ENCODE measurements at places on chromosomes 6 and 20.

GRCh38 chr6:165883851-165884640 lies 221.0 kb upstream of the PDE10A start:
- DNase-seq = no peak

DNA sequence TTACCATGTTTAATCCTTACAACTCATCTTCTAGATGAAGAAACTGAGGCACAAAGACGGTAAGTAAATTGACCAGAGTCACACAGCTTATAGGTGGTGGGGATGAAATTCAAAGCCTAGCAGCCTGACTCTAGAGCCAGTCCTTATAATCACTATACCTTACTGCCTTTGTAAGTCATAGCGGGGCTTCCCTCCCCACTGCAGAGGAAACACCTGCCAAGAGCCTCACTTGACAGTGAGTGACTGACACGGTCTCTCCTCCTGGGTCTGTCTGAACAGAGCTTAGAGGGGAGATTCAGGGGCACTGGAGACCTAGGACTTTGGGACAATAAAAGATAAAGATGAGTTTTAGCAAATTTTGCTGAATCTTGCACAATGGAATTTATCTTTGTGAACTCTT lies 12.8 kb downstream of the SUN5 start:
- DNase-seq = no peak

DNA sequence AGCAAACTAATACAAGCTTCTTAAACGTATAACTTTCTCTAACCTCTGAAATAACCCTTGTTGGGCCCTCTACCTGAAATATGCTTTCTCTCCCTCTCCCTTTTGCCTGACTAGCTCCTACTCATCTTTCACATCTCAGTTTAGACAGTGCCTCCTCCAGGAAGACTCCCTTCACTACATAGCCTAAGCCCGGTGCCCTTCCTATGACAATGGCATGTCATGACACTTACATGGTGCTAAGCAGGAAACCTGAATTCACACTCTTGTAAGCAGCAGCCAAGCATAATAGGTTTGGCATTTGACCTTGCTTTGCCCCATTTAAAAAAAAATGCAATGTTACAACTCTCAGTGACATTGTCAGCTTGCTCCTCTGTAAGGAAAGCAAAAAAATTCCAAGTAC lies 33.1 kb upstream of the FBXL4 start:
- no peak for DNase-seq

DNA sequence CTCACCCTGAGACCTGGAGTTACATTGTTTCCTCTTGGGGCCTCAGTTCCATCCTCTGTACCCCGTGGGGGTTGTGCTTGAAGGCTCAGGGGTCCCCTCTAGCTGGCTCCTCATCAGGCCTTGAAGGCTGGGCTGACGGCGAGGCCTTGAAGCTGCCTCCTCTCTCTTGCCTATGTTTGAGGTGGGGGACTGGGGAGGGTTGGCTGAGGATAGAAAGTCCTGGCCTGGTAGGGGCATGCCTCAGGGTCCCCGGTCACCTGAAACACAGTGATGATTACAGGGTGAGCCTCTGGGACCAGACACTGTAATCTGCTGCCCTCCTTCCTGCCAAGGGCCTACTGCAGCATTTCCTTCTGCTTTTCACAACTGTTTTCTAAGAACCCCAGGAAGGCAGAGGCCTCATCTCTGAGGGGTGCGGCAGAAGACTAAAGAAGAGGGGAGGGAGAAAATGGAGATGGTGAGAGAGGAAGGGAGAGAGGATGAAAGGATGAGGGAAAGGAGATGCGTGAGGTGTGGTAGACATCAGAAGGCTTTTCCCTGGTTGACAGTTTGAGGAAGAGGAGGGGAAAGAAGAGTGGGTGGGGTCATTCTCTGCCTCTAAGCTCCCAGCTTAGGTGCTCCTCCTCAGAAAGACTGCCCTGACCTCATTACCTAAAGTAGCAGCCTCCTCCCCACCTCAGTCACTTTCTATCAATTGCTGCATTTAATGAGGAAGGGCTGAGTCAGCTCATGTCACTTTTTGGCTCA lies 29.7 kb downstream of the VEGFA start:
- no peak for DNase-seq

- DNase-seq = no peak
Measured at GRCh38 chr6:105603788-105604586, 201.1 kb upstream of the PREP start.

- DNase-seq = no peak
Measured at GRCh38 chr20:38559764-38560163, 21.2 kb upstream of the ADIG start.

- no peak for DNase-seq
Measured at GRCh38 chr6:169983651-169984050, 232.2 kb downstream of the ERMARD start.

DNA sequence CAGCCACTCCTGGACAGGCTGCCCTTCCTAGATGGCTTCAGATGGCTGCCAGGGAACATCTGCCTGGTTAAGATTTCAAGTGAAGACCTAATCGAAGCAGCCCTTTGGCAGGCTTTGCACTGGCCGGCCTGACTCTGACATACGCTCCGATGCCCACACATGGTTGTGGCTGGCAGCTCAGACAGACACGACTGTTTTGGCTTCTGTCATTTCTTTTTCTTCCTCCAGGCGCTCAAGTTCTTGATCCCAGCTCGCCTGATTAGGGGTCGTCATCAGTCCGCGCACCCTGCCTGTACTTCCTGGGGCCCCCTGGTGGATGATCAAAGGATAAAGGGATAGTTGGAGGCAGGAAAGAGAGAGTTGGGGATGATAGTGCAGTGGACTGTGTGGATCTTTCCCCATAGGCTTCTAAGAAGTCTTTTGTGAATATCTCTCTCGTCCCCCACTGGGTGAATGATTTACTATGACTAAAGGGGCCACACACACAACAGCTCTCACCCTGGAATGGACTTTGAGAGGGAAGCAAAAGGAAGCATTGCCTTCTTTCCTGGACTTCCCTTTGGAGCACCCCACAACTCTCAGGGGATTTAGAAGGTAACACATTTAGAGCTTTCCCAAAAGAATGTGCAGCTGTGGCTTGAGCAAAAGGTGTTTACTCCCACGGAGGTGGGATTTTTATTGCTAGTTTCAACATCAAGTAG lies 21.4 kb upstream of the TRAM2 start:
- peak; percentile 89 for DNase-seq

DNA sequence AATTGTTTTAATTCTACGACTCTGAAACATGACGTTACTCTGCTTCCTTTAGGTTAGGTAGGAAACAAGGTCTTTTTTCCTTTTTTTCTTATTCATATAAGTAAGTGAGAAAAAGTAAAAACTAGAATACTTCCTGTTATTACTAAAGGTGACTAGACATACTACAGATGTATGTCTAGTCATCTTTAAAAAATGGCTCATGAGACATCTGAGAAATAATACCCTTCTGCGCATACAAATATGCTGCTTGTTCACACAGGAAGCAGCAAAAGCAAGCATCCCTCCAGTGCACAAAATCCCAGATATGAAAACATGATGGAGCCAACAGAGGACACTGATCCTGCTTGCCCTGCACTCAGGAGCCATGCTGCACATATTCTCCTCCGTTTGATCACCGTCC lies 699.1 kb downstream of the EPM2A start:
- no peak for DNase-seq

GRCh38 chr6:77457720-77458349 lies 5.5 kb downstream of the HTR1B start:
- peak; percentile 82 for DNase-seq

GRCh38 chr6:75374961-75375400 lies 90.4 kb upstream of the TMEM30A start:
- peak; percentile 77 for DNase-seq

- no peak for DNase-seq
Measured at GRCh38 chr6:122494665-122495272, 23.2 kb upstream of the SERINC1 start.

DNA sequence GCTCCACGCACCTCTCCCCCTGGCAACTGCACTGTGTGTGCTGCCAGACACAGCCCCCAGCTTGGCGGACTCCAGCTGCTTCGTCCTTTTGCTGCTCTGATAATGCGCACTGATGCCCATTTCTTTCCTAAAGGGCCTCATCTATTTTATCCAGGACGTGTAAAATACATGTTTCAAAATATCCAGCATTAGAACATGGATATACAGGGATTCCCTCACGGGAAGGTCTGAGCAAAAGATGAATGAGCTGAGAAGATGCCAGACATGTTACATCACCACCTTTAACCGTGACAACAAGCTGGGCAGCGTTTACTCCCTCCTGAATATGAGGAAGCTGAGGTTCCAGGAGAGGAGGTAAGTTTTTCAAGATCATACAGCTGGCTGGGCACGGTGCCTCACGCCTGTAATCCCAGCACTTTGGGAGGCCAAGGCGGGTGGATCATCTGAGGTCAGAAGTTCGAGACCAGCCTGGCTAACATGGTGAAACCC lies 32.8 kb downstream of the TNXB start:
- DNase-seq = no peak

- peak; percentile 58 for DNase-seq
Measured at GRCh38 chr6:13908955-13909381, 15.8 kb upstream of the RNF182 start.

- no peak for DNase-seq
Measured at GRCh38 chr6:37175332-37176267, 5.6 kb downstream of the PIM1 start.

- no peak for DNase-seq
Measured at GRCh38 chr6:48080227-48081009, 30.6 kb downstream of the PTCHD4 start.

- no peak for DNase-seq
Measured at GRCh38 chr20:38094373-38094891, 60.9 kb downstream of the RPRD1B start.
